Hematopoietic multipotent progenitor cell treated with erythropoietin and hydrocortisone succinate and interleukin-3 and kit ligand, for 4 days (in vitro differentiated cells): ENCODE measurements at places on chromosomes 16 and 17.

DNA sequence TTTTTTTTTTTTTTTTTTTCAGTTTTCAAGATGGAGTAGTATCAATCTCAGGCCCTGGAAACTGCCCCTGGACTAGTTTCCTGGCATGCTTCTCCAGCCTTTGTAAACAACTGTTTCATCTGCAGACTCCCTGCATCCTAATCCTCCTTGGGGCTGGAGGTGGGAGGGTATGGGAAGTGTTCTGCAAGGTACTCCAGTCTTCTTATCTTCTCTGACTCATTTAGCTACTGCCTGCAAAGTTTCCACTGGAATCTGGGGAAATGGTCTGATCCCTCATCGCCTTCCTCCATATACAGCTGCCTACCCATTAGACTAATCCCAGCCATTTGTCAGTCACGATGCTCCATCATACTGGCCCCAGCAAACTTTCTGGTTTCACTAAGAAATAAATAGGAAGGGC, 21.5 kb downstream of the COPZ2 start:
- no peak for DNase-seq

DNA sequence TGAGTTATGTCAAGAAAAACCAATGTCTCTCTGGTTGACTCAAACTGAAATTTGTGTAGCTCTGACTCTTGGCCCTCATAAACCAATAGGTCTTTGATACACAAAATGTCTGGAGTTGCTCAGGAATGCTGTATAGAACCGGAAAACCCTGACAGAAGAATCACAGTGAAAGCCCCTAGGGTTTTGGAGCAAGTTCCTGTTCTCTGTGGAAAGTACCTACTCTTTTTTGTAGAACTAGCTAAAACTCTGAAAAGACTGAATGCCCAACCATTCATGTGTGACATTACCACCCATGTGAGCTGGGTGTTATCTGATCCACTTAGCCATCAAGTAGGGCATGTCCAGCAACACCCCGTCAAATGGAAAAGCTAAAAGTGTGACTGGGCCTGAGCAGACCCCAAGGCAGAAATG, 28.8 kb downstream of the CCL4 start:
- no peak for DNase-seq

DNA sequence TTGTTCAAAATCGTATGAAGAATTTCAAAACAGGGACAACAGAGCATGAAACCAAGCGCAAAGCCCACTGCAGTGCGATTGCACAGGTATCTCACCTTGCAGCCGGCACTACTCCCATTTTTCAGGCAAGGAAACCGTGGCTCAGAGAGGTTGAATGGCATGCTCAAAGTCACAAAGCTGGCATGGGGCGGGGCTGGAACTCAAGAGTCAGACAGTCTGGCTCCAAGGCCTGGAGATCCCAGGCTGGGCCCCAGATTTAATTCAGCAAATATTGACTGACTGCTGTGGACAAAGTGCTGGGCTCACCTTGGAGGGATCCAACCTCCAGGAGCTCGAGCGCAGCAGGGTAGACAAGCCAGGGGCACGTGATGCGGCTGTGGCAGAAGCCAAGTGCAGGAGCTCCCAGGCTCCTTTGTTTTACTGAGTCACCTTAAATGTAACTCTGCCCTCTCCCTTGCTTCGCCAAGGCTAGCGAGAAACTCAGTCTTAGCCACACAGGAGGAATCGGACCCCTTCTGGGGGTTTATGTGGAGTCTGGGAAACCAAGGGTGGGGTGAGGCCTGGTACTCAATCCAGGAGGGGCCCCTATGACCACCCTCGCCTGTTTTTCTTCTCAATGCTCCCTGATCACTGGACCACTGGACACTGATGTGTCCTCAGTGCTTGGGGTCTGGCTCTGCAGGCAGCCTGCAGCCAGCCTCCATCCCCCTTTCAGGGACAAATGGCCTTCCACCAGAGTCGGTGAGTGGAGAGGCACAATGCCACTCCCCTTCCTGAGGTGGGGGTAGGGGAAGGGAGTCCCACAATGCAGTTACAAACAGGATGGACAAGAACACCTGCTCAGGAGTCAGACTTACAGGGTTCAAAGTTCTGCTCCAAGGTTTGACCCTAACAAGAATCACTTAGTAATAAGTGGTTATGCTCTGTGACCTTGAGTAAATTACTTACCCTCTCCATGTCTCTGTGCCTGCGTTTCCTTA, 3.9 kb upstream of the SPATA20 start:
- DNase-seq: no peak

DNA sequence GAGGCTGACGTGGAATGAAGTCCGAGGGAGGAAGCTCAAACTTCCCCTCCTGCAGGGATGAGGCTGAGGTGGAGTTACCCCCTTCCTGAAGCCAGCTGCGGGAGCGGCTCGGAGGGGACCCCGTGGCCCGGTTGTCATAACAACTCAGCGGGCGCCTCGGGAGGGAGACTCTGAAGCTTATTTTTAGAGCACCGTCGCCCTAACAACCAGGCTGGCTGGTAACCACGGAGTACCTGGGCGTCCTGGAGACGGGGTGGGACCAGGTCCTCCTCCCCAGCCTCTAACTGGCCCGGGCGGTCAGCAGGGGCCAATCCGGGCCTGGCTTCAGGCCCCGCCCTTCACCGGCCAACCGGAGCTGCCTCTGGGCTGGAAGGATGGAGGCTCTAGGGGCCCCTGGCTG, 27.7 kb downstream of the NECAB2 start:
- DNase-seq: no peak

DNA sequence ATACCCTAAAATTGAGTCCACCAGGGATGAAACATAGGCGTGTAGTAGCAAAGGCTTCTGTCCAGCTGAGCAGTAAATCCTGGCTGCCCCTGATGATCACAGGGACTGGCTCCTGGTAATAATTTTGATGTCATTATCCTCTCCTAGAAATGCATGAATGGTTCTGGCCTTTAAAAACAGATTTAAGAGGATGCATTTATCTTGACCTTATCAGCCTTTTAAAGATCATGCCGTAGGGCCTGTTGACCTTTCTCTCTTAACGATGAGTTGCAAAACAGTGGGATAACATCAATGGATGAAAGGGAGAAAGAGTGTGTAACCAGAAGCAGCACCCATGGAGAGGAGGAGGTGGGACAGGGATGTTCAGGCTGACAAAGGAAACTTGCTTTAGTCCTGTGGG, 128.5 kb downstream of the CA10 start:
- no peak for DNase-seq
